ENCODE measurements at places on chromosomes 12 and 14.

GRCh38 chr12:1353451-1353850, 240.9 kb downstream of the FBXL14 start:
- DNase-seq, result no peak

DNA sequence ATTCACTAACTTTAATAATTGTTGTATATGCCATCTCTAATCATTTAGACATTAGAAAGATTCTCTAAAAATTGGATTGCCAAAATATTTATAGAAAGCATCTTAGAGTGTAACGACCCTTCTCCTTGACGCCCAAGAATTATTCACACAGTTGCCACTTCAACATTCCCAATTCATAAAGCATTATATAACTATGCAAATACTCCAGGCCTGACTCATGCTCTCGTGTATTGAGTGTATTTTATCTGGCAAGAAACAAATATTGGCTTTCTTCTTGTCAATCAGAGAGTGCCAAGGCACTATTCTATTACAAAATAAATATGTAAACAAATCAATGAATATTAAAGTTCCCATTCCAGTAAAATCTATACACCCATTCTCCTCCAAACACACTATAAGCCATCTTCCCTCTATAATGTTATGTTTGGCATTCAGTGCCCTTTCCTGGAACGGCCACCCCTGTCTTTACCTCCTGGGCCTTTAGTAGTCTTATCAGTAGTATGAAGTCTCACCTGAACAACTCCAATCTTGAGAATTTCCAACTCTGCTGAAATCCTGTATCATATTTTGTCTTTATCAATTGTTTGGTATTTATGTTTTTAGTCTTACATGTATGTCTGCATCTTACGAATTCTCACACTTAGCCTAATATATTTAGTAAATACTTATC, 182.6 kb downstream of the PIK3C2G start:
- no peak for DNase-seq

GRCh38 chr14:24436355-24437019, 6.1 kb downstream of the SDR39U1 start:
- no peak for DNase-seq

DNA sequence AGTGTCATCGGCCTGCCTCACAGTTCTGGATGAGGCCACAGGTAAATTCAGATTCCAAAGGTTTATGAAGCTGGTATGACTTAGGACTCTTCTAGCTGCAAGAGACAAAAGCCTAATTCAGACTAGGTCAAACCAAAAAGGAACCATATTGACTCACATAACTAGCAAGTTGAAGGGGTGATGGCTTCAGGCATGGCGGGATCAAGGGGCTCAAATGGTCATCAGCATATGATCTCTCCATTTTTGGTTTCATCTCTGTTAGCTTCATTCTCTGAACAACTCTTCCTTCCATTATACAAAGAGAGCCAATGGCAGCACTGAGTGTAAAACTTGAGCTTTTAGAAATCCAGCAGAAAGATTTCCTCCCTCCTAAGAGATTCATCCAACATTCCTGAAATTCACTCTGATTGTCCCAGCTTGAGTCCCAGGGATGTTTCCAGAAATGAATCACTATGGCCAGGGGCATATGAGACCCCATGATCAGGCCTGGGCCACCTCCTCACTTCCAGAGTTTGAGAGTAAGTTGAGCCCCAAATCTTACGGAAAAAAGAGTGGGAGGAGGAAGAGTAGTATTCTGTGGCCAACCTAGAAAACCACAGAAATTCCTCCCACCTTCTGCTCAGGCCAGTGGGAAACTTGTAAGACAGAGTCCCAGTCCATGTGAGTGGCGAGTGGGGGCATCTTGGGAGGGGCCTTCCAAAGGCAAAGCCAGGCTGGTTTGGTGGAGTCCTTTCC, 2.0 kb upstream of the MAP1LC3B2 start:
- no peak for DNase-seq

- DNase-seq, result no peak
These were observed 881.3 kb upstream of the ATXN7L3B start for GRCh38 chr12:73656375-73656774.

DNA sequence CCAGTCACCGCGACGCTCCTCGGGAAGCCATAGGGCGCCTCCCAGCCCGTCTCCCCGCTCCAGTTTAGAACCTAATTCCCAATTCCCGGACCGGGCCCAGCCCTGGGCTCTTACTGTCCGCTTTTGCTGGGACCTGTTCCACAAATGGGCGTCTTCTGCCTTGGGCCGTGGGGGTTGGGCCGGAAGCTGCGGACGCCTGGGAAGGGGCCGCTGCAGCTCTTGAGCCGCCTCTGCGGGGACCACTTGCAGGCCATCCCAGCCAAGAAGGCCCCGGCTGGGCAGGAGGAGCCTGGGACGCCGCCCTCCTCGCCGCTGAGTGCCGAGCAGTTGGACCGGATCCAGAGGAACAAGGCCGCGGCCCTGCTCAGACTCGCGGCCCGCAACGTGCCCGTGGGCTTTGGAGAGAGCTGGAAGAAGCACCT, 797 bp downstream of the UNG start:
- DNase-seq, result no peak

- no peak for DNase-seq
These were observed 26.3 kb downstream of the EML1 start for GRCh38 chr14:99819514-99819913.

GRCh38 chr12:30961030-30961429, 34.5 kb downstream of the TSPAN11 start:
- DNase-seq, result no peak

- DNase-seq, result no peak
These were observed 182.2 kb upstream of the FBXO33 start for GRCh38 chr14:39614297-39614923.

DNA sequence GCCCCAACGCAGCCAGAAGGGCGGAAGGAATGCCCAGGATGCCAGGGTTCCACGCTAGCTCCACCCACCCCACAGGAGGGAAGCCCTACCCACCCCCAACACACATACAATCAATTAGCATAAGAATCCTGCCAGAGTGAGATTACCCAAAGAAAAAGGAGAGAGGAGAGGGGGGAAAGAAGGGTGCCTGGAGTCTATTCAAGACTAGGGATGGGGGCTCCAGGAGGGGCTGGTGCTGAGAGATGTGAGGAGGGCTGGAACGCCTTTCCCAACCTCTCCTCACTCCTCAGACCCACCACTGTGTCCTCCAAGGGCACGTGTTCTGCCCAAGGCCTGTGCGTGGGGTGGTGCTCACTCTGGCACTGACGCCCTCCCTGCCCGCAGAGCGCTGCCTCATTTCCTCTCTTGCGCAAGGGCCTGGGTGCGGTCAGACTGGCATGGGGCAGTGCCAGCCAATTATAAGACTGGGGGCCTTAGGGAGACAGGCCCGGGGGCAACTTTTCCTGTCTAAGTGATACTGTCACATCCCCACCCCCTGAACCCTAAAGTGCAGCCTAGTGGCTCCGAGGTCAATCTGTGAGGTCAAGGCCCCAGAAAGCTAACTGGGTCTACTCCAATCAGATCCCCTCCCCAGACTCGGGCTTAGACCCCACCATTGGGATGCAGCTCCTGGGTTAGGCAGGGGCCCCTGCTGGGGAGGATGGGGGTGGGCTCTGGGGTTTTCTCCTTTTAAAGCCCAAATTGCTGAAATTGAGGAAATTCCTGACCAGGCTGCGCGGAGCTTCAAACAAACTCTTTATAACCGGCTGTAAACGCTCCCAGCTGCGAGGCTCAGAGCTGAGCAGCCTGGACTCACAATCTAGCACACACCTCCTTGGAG, 10.2 kb upstream of the ITGB7 start:
- DNase-seq, result no peak

DNA sequence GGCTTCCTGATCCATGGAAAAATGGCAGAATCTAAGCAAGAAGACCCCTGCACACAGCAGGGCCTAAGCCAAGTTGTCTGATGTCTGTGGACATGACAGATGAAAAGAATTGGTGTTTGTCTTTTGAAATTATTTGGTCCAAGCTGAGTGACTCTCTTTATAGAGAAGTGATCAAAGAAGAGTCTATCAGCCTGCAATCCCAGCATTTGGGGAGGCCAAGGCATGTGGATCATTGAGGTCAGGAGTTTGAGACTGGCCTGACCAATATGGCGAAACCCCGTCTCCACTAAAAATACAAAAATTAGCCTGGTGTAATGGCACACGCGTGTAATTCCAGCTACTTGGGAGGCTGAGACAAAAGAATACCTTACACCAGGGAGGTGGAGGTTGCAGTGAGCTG, 64.8 kb upstream of the TUNAR start:
- DNase-seq, result no peak

- DNase-seq, result no peak
These were observed 8.9 kb upstream of the EEA1 start for GRCh38 chr12:92938018-92938417.

Measured in stimulated activated CD4-positive, alpha-beta T cell treated with anti-CD3 and anti-CD28 coated beads, TNF-alpha, amount 100 ng/mL, for 24 hours (primary cell).